ENCODE measurements at places on chromosomes 6 and 20. TPM values are rescaled to one million over a fixed set of nuclear protein-coding genes. Genes with fewer than 3 reads are reported as not detected.

Gene LGSN
- not detected for polyA plus RNA-seq

Gene GRIK2
- not detected for polyA plus RNA-seq

Gene SLC2A10
- polyA plus RNA-seq = not detected

Gene MAPK13
- 52.5 TPM for polyA plus RNA-seq

Gene C6orf15
- polyA plus RNA-seq = not detected

Gene RMND1
- polyA plus RNA-seq = 11.5 TPM

Gene TINAG
- not detected for polyA plus RNA-seq

Gene RRAGD
- 0.56 TPM for polyA plus RNA-seq

Gene F13A1
- polyA plus RNA-seq = 7.3 TPM

Gene LRRN4
- polyA plus RNA-seq = not detected

Gene PPT2
- 2.0 TPM for polyA plus RNA-seq

Gene HSF2
- 15.5 TPM for polyA plus RNA-seq

Gene CDH22
- not detected for polyA plus RNA-seq

Gene MYLK2
- not detected for polyA plus RNA-seq

Gene C6orf163
- 0.65 TPM for polyA plus RNA-seq

Gene KCNQ5
- polyA plus RNA-seq = 7.1 TPM

Gene HTR1E
- not detected for polyA plus RNA-seq

Gene TRIM15
- not detected for polyA plus RNA-seq

- DNase-seq = no peak
Measured at GRCh38 chr6:41058783-41059181, 5.8 kb downstream of the APOBEC2 start.

DNA sequence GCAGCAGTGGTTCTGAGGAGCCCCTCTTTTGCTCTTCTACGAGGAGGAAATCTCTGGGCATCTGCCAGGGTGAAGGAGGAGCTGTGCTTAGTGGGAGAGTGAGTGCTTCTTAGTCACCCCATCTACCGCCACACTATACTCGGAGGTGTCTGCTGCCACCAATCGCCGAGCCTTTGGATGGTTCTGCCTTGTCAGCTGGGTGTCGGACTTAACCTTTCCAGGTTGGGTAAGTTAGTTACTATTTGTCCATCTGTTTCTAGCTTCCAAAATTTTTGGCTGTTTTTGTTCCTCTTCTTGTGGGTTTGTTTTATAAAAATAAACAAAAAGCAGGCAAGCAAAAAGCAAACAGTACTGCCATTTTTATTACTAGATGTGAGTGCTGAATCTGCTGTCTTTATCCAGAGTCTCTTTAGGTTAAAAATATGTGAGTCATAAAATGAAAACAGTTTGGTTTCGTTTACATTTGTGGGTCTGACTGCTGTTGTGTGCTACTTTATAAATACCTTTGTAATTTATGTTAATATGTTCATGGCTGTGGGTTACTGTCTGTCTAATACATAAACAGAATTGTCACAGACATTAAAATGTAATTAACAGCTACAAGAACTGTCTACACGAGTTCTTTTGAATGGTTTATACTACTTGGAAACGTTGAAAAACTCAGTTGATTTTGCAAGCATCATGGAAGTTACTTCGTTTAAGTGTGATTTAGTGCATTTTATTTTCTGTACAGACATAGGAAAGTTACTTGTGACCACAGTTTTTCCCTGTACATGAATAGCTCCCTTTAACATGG lies 89.2 kb downstream of the ARID1B start:
- DNase-seq = no peak

- peak; percentile 55 for DNase-seq
Measured at GRCh38 chr6:139131736-139132280, 3.1 kb upstream of the HECA start.

DNA sequence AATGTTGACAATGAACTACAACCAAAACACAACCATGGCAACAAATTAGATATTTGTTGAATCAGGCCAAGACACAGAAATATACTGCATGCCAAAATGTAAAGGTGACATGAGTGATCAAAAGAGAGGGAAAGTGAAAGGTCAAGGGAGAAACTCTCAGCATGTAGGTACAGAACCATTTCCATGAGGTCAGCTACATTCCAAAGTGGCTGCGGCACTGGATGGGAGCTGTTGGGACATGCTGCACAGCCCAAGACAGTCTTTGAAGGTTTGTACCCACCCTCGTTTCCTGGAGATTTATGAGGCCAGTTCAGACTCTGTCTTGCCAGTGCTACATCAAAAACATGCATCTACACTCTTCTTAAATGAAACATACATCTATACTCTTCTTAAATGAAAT lies 579.9 kb downstream of the BMP2 start:
- no peak for DNase-seq

GRCh38 chr6:157879873-157880254 lies 56.8 kb downstream of the SNX9 start:
- DNase-seq = no peak

GRCh38 chr6:110526726-110527125 lies 50.3 kb upstream of the SLC22A16 start:
- DNase-seq = no peak

- DNase-seq = no peak
Measured at GRCh38 chr6:4401408-4402368, 266.3 kb upstream of the ECI2 start.

GRCh38 chr6:155943635-155944034 lies 488.0 kb upstream of the NOX3 start:
- no peak for DNase-seq

- DNase-seq = no peak
Measured at GRCh38 chr6:169253337-169254238, at the start of gene THBS2. TSS of gene THBS2 (minus strand) at chr6:169253846. CDS start at chr6:169250784, 3,062 bp downstream.

GRCh38 chr6:25217829-25218228 lies 61.3 kb upstream of the CARMIL1 start:
- no peak for DNase-seq

- DNase-seq = no peak
Measured at GRCh38 chr6:96460052-96460700, 61.4 kb upstream of the UFL1 start.

- DNase-seq = no peak
Measured at GRCh38 chr6:128491610-128492206, 28.7 kb downstream of the PTPRK start.

DNA sequence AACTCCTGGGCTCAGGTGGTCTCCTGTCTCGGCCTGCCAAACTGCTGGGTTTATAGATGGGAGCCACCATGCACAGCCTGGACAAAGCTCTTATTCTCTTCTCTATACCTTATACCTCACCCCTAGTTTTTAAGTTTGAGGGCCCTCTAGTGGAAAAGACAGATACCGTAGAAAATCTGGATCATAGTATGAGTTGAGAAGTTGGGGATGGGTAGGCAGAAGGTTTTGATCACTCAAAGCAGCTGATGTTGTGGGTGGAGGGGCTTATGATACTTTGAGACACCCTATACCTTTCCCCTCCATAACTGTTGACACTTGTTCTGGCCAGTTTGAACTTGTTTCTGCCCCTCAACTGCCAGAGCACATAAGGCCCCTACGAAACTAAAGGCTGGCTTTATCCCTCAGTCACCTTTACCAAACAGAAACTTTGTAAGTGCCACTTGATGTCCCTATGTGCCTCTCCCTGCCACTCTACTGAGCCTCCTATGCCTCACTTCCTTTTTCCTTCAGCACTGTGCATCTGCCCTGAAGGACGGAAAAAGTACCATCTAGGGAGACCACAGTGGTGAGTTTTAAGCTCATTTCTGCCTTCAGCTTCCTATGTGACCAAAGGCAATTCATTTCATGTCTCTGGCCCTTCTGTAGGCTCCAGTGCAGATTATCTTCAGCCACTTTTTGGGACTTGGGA lies 28.6 kb downstream of the RALY start:
- DNase-seq = peak; percentile 14

DNA sequence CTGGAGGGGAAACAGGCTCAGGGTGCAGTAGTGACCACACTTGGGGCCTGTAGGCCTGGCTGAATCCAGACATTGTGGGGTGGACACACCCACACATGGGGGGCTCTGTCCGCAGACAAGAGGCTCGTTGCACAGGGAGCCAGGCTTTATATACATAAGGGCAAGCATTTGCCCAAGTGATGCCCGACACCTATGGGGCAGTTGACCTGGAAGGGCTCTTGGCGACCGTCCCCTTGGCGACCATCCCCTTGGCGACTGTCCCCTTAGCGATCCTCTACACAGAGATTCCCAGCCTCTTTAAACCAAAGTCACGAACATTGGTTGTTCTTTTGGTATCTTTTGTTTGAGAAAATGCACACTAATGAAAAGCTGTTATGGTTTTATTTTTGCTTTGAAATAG lies 2.7 kb downstream of the TOX2 start:
- no peak for DNase-seq

GRCh38 chr20:23315099-23315498 lies 35.5 kb upstream of the NXT1 start:
- no peak for DNase-seq

GRCh38 chr20:2396241-2396814 lies 15.6 kb downstream of the TGM6 start:
- no peak for DNase-seq

GRCh38 chr6:10465629-10466499 lies 51.0 kb upstream of the TFAP2A start:
- DNase-seq = no peak

GRCh38 chr6:30828027-30828962 lies 56.0 kb upstream of the DDR1 start:
- DNase-seq = peak; percentile 65

DNA sequence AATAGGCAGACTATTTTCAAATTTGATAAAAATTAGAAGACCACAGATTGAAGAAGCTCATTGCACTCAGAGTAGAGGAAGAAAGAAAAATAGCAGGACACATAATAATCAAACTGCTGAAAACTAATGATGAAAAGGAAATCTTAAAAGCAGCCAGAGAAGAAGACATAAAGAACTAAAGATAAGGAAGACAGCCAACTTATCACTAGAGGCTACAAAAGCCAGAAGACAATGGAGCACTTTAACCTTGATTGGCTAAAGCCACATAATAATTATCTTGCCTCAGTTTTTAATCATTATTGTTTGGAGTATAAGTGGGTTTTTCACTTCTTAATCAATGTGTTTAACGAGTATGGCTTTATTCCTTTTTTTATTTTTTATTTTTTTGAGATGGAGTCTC lies 397.6 kb downstream of the RNF144B start:
- no peak for DNase-seq

DNA sequence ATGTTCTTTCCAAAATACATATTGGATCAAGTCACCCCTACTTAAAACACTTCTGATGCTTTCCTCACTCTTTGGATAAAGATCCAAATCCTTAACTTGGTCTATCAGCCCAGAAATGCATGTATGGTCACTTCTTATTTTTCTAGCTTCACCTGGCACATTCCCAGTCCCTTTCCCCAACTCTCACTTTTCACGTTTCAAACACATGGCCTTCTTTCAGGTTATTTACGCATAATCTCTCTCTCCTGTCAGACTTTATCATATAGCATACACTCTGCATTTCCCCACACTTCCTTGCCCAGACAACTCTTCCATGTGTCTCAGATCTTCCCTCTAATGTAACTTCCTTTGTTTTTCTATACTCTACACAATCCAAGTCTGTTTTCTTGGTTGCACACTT lies 12.8 kb downstream of the PHIP start:
- no peak for DNase-seq

DNA sequence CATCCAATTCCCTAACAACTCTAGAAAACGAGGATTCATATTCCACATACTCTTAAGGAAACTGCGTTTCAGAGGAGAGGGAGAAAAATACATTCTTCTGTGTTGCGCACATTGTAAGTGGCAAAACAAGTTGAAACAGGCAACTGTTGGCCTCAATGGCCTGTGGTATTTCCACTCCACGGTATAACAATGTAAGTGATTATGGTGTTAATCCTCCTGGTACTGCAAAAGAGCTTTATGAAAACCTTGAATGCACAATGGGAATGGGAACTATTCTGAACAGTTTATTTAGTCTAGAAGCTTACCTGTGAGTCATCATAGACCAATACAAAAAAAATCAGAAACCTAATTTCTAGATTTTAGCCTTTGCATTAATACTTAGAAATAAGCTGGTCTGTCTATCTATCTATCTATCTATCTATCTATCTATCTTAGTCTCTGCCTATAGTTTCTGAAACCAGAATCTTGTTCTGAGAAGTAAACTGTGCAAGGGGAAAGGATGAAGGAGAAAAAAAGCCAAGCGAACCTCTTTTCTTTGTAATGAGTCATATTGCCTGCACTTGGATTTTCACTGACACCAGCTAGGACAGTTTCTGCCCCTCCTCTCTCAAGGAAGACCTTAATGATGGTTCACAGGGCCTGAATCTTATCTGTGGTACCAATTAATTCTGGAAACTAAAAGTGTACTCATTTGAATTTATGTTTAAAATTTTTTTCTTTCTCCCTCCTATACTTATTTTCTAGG lies 101.5 kb downstream of the RNF144B start:
- DNase-seq = no peak

DNA sequence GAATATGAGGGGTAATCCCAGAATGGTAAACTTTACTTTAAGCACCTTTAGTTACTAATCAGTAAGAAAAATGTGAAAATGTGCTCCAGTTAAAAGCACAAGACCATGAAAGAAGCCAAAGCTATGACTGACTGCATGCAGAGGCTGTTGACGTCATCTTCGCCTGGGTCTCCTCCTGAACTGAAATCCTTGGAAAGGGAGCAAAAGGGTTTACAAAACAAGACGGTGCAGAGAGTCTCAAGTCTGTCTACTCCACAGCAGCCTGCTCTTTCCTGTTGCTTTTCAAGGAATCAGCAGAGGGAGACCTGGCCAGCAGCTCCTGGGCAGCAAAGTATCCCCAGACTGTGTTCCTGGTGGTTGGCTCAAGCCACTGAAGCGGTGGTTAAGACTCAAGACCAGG lies 10.2 kb downstream of the FKBP1A start:
- no peak for DNase-seq

- peak; percentile 59 for DNase-seq
Measured at GRCh38 chr6:33414592-33415271, 3.2 kb downstream of the CUTA start.

GRCh38 chr6:113122060-113122459 lies 735.1 kb upstream of the MARCKS start:
- DNase-seq = no peak

DNA sequence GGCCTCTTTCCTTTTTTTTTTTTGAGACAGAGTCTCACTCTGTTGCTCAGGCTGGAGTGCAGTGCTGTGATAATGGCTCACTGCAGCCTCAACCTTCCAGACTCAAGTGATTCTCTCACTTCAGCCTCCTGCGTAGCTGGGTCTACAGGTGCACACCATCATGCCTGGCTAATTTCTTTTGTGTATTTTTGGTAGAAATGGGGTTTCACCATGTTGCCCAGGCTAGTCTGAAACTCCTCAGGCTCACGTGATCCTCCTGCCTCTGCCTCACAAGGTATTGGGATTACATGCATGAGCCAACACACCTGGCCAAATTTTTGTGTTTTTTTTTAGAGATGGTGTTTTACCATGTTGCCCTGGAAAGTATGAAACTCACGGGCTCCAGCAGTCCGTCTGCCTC lies 29.3 kb downstream of the SRC start:
- DNase-seq = no peak

GRCh38 chr6:156807795-156808194 lies 30.6 kb downstream of the ARID1B start:
- no peak for DNase-seq

Measured in naive B cell (primary cell).